ENCODE measurements at places on chromosomes 12 and 14. TPM values are rescaled to one million over a fixed set of nuclear protein-coding genes. Genes with fewer than 3 reads are reported as not detected.
A peak's percentile ranks its signal among the peaks of the same experiment; 100 is the strongest.

- H3K4me3 ChIP-seq, result no peak overlapping the region
- H3K36me3 ChIP-seq, result peaks cover 95% of the 10 kb centered on the region
- no peak for DNase-seq
- H3K4me1 ChIP-seq, result no peaks in the 10 kb centered on the region
Measured at GRCh38 chr14:73105050-73105449, 31.3 kb upstream of the PSEN1 start.

GRCh38 chr12:53182903-53183302 is 2.2 kb upstream of the CSAD start:
- H3K4me3 ChIP-seq, result peak overlapping the region; percentile 92
- H3K36me3 ChIP-seq, result peaks cover 64% of the 10 kb centered on the region
- H3K4me1 ChIP-seq, result no peaks in the 10 kb centered on the region
- no peak overlapping the region for H3K27ac ChIP-seq
- no peaks in the 10 kb centered on the region for H3K27me3 ChIP-seq
- no peak for DNase-seq

GRCh38 chr12:79408689-79409088 is 282.1 kb downstream of the PAWR start:
- H3K27ac ChIP-seq, result no peak overlapping the region
- no peak for DNase-seq

DNA sequence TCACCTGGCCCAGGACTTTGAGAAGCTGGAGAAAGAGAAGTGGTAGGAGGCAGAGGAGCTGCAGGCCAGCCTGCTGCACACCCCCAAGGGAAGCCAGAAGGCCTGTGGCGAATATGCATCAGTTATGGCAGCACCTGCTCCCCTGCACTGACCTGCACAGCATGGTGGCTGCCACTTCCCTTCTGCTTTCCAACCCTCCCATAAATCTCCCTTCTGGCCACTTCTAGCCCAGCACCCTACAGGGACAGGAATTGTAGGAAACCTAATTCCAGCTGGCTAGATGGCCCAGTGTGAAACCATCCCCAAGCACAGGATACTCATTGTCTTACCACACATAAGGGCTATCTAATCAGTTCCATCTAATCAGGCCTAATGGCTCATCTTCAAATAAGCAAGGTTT is 136.3 kb downstream of the TBX3 start:
- H3K27me3 ChIP-seq, result no peaks in the 10 kb centered on the region
- no peaks in the 10 kb centered on the region for H3K36me3 ChIP-seq
- H3K4me1 ChIP-seq, result peaks cover 6% of the 10 kb centered on the region
- no peak overlapping the region for H3K4me3 ChIP-seq
- no peak overlapping the region for H3K27ac ChIP-seq

The CLEC1B gene
- not detected for total RNA-seq
